ENCODE measurements at places on chromosomes 6 and 20.

- DNase-seq, result no peak
Measured at GRCh38 chr20:63873477-63873971, 8.5 kb downstream of the TPD52L2 start.

DNA sequence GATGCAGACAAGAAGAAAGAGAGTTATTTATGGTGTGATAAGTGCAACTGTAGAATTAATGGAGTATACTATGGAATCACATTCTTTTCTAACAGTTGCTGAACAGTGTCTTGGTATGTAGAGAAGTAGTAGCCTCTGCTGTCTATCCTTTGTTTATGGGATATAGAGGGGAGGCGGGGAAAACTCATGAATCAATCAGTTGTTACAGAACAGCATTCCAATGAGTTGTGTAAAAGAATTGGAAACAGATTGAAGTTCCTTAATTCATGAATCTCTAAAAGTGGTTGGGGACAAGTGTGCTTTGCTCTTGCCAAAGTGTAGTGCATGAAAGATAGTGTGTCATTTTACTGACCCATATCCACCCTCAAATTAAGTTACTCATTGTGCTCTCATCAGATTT is 77.7 kb downstream of the FLRT3 start:
- no peak for DNase-seq

DNA sequence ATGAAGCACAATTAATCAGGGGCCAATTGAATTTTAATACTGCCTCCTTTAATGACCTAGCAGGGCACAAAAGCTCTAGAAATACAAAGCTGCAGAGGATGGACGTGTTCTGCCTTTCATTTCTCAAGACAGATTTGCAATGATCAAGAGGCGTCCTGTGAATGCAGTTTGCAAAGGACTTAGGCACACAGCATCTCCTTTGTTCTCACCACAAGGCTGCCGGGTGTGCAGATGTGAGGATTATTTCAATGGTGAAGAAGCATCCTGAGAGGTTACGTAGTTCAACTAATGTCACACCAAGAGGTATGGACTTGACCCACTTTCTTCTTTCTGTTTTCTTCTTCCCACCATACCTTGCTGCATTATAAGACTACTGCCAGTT is 42.9 kb upstream of the SPTLC3 start:
- no peak for DNase-seq

DNA sequence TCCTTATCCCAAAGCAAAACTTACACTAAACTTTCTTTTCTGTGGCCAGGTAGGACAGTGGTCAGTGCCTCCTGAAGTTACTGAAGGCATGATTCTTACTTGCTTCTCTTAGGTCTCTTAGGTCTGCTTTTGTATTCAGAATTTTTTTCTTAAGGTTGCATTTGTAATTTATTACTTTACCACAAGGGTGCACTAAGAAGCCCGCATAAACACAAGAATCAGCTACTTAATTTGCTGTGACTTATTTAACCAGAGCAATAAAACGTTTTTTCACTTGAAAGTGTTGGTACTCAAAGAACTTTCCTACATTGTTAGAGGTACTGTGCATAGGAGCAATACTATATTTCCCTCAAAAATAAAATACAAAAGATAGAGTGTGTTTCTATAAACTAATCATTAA is 75.4 kb upstream of the LAMA2 start:
- DNase-seq, result no peak

DNA sequence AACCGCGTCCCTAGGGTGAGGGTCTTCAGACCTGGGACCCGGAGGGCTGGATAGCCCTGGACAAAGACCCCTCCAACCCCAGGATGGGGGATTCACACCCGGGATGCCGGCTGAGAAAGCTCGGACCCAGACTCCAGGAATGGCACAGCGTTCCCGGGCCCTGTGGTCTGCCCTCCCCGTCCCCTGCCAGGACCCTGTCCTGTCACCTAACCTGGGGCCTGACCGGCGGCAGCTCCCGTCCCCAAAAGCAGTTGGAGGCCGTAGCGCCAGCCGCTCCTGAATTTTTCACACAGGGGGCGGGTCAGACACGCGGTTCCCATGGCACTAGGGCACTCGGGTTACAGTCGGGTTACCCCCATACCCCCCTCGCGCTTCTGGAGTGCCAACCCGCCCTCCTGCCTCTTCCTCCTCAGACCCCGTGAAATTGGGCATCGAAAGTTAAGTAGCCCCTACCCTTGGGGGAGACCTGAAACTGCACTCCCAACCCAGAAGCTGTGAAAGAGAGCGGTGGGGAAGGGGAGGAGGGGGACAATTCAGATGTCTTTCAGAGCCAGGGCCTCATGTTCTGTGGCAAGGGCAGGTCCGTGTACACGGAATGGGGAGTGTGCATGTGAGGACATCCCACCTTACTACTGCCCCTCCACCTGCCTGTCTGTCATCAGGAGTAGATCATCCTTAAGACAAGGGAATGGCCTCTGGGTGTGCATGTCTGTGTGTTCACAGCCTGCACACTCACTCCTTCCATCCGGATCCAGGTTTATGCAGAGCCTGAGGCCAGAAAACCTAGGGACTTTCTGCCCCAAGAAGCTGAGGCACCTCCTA is 595 bp downstream of the REM1 start:
- no peak for DNase-seq

DNA sequence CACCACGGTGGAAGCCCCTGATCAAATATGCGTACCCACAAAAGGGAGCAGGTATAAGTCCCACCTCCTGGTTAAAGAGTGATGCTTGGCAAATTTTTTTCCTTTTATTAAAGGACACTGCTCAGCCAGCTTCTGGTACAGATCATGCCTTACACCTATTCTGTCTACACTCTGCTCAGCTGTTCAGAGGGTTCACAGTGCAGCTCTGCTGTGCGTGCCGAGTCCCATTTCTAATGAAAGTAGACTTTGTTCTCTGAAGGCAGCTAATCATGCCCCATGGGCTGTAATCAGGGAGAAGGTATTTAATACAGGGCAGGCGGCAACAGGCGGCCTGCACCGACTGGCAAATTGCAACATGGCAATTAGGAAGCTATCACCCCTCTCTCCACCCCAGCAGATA is 16.3 kb downstream of the LRRC73 start:
- DNase-seq, result no peak

DNA sequence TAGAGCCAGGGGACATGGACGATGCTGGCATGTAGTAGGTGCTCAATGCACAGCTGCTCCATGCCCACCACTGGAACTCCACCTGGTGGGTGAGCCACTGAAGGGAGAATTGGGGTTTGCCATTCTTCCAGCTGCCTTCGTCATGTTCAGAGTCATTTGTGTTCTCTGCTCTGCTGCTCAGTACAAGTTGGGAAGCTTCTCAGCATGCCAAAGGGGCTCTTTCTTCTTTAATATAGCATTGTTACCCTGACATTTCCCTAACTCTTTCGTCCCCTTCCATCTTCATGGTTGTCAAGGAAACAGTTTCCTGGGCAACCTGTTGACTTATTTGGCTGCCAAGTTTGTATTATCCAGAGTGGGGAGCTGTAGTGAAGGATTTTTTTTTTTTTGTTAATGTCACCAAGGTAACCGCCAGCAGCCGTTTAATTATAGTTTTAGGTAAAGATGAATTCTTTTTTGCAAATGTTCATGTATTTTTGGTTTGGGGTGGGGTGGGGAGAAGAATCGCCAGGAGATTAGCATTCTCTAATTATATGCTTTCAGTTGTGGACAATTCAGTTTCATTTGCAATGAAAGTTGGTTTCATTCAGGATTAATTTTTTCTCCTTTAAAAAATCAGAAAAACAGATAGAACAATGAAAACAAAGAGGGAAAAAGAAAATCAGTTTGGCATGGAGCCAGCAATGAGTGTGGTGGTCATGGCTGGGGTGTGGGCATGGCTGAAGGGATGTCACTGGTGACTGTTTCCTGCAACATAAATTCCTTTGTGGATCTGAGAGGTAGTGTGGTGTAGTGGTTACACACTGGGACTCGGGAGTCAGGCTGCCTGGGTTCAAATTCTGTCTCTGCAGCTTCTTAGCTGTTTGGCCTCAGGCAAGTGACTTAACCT is 73.0 kb upstream of the KCNG1 start:
- DNase-seq, result no peak

GRCh38 chr6:139757784-139758183 is 383.3 kb upstream of the CITED2 start:
- no peak for DNase-seq

- peak; percentile 15 for DNase-seq
Measured at GRCh38 chr20:49384437-49385434, 97.7 kb downstream of the KCNB1 start.

- DNase-seq, result no peak
Measured at GRCh38 chr20:38764567-38765318, 16.5 kb downstream of the ACTR5 start.

DNA sequence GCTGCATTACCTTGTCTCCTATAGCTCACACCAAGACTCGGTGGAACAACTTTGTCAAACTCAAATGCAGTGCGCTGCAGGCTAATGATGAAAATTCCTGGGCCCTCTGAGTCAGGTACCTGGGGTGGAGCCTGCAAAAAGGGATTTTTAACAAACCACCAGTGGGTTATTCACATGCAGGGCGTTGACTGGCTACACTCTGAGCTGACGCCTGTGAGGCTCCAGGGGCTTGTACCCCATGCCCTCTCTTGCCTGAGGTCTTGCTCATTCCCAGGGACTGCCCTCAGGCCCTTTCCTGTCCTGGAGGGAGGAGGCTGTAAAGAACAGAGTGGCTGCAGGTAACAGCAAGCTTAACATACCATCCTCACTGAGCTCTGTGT is 9.2 kb downstream of the GTSF1L start:
- no peak for DNase-seq

GRCh38 chr20:20624914-20625313 is 87.5 kb downstream of the RALGAPA2 start:
- DNase-seq, result no peak

DNA sequence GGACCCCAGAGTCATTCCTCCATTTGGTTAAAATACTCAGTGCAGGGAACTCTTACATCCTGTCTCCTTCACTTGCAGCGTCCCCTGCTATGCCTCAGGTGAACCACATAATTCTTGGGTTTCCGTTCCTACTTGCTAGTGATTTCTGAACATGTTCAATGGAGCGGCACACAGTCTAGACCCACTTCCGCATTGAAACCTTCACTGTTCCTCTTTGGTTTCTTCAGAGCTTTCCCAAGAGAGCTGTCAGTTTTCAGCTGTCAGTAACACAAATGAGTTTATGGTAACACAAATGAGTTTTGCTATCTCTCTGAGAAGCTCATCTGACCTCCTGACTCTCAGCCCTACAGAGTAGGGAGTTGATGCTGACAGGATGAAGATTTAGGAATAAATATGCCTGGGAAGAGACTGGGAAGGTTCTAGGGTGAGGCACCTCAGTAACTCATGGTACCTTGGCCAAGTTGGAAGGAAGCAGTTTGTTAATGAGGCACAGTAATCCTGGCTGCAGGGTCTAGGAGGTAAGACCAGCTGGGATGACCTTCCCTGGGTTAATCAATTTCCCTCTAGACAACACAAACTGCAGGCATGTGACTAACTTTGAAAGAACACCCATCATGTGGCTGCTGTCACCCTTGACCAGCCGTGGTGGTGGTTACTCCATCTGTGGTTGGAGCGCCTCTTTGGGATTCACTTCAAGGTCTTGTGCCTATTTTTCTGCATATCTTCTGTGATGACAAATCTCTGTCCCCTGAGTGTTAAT is 5.4 kb downstream of the SYS1 start:
- DNase-seq, result no peak

- DNase-seq, result no peak
Measured at GRCh38 chr6:151385177-151385576, 6.2 kb downstream of the ZBTB2 start.

GRCh38 chr6:24513602-24514001 is 18.8 kb downstream of the ALDH5A1 start:
- no peak for DNase-seq

GRCh38 chr20:11972478-11972877 is 54.8 kb downstream of the BTBD3 start:
- no peak for DNase-seq

DNA sequence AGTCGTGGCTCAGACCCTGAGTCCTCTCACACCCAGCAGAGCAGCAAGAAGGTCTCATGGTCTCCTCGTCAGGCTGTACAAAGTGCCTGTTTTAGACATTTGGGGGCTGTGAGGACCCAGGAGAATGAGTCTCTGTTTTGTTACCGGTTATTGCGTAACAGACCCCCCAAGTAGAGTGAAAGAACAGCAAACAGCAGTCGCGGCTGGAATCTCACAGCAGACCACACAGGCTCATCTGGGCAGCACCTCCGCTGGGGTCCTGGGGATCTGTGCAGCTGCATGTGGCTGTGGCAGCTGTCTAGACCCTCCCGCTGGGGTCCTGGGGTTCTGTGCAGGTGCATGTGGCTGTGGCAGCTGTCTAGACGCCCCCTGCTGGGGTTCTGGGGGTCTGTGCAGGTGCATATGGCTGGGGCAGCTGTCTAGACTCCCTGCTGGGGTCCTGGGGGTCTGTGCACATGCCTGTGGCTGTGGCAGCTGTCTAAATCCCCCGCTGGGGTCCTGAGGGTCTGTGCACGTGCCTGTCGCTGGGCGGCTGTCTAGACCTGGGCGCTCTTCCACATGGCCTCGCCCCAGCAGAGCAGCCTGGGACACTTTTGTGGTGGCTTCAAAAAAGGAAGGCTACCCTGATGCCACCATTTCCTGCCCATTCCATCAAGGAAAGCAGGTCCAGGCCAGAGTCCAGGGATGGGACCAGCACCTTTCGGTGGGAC is 24.7 kb downstream of the ENTPD6 start:
- no peak for DNase-seq

DNA sequence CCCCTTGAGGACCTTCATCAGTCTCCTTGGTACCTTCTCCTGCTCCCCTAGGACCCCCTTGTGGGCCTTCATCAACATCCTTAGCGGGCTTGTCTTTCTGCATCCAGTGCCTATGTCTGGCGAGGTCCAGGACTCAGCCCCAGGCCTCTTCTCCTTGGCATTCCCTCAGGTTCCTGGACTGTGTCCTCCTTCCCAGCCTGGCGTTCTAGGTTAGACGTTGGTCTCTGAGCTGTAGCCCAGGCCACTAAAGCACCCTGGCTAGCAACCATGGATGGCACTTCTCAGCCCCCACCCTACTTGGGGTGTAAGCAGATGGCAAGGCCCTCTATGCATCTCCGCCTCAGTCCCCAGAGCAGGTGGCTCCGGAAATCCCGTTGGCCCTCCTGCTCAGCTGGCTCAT is 51.5 kb upstream of the NNAT start:
- DNase-seq, result no peak

GRCh38 chr20:43583982-43584432 is 6.7 kb upstream of the IFT52 start:
- DNase-seq, result no peak

DNA sequence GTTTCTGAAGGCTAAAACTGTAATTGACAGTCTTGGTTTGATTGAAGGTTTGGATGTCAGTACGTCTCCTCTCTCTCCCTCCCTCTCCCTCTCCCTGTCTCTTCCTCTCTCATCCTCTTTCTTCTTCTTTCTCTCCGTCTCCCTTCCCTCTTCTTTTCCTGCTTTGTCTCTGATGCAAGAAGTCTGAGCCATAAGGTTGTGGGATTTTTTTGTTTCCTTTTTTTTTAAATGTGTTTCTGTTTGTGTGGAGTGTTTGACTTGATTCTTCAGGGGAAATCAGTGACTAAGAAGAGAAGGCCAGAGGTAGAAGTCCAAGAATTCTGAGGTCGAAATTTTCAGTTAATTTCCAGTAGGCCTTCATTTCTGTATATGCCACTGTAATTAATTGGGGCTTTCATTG is 111.9 kb downstream of the FOXO3 start:
- no peak for DNase-seq

Measured in stimulated activated CD8-positive, alpha-beta memory T cell treated with anti-CD3 and anti-CD28 coated beads, Interleukin-2, amount 100 ng/mL, for 1 hour (primary cell).